ENCODE measurements at places on chromosomes 4 and X.

- DNase-seq = no peak
Measured at GRCh38 chrX:1597345-1598020, 6.1 kb downstream of the AKAP17A start.

DNA sequence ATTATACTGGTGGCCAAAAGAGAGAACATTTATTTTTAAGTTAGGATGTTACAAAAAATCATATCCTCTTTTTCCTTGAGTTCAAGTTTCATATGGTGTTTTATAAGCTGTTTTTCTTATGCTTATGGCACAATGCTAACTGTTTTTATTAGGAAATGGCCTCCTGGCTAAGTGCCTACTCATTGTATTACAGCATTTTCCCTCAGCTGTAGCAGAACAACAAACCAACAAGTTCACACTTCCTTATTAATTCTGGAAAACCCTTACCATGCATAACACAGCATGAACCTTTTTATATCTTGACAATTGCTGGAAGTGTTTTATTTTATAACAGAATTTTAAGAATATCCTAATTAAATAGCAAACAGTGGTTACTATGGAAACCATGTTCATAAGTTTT, 165.8 kb downstream of the GASK1B start:
- no peak for DNase-seq

GRCh38 chrX:44651358-44651757, 108.7 kb upstream of the FUNDC1 start:
- DNase-seq = no peak

GRCh38 chrX:46865281-46865680, 28.4 kb downstream of the RP2 start:
- no peak for DNase-seq

DNA sequence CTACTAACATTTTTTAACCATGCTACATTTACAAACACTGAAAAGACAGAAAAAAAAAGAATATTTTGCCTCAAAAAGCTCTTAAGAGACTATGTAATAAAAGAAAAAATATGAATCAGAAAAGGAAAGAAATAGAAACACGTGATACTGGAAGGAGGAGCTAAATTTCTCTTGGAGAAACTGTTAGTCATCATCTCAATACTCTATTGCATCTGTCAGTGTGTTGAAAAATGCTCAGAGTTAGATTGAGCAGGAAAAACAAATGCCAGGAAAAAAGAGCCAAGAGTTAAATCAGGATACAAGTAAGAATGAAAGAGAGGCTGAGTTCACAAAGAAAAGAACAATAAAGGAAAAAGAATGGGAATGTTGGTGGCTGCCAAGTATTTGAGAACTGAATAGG, 2.6 kb downstream of the RAB28 start:
- no peak for DNase-seq

DNA sequence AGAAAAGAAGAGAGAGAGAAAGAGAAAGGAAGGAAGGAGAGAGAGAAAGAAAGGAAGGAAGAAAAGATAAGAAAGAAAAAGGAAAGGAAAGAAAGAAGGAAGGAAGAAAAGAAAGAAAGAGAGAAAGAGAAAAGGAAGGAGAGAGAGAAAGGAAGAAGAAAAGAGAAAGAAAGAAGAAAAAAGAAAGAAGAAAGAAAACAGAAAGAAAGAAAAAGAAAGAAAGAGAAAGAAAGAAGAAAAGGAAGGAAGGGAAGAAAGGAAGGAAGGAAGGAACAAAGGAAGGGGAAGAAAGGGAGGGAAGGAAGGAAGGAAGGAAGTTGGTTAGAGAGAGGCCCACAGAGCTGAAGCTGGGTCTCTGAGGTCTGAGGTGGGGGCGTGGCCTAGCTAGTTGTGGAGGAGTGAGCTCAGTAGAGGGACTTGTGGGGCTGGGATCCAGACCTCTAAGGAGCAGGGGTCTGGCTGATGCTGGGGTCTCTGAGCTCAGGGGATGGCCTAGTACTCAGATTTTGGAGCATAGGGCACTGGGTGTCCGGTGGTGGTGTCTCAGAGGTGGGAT, 27.1 kb upstream of the PDZD4 start:
- DNase-seq = no peak

DNA sequence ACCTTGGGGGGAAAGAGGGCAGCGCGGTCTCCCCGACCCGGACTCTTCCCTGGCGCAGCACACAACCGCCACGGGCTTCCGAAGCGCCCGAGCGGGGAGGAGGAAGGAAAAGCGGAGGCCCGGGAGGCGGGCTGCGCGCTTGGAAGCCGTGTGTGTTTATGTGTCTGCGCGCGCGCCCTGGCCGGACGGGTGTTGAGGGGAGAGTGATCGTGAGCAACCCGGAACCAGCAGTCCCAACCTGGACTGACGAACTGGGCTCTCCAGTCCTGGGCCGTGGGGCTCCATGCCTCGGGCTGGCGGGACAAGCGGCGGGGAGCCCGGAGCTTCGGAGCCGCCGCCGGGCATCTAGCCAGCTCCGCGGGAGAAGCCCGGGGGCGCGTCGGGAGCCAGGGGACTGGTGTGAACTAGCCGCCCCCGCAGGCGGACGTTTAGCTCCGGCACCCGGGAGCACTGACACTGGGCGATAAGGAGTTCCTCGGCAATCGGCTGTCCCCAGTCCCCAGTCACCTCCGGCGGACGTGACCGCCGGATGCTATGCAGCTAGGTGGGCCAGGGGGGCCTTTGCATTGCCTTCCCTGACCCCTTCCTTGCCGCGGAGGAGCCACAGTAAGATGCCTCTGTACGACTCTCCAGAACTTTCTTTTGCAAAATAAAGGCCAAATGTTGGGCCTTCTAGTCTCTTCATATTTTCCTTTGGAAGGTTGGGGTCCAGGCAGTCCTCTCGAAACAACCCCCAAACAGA, 74.8 kb upstream of the BCOR start:
- DNase-seq = no peak

DNA sequence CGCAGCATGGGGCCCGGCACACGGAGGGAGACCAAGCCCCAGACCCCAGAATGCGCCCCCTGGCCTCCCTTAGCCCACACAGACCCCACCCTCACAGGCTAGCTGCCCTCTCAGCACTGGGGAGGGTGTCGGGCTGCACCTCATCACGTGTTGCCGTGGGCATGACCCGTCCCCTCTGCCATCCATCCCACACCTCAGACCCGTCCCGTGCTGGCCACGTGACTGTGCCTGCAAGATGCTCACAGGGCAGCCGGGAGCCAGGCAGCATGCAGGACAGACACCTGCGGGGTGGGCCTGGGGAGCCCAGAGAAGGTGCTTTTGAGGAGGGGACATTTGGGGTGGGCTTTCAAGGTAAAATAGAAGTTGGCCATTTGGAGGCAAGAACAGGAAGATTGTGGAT, 4.8 kb downstream of the MSANTD1 start:
- no peak for DNase-seq

GRCh38 chr4:86558258-86558657, 35.9 kb upstream of the PTPN13 start:
- no peak for DNase-seq

DNA sequence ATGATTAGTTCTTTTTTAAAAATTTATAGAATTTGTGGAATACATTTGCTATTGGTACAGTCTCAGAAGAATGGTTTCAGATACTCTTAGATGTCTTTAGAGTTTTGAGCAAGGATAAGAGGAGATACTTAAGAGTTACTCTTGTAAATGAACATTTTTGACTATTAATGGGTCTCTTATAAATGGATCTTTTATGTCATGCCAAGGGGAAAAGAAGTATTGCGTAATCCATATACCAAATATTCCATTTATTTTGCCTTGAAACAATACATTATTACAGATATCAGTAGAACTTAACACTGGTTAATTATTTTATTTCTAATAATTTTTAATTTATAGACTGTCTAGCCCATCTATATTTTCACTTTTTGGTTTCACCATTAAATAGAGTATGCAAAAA, 17.2 kb upstream of the DCAF4L1 start:
- DNase-seq = no peak

DNA sequence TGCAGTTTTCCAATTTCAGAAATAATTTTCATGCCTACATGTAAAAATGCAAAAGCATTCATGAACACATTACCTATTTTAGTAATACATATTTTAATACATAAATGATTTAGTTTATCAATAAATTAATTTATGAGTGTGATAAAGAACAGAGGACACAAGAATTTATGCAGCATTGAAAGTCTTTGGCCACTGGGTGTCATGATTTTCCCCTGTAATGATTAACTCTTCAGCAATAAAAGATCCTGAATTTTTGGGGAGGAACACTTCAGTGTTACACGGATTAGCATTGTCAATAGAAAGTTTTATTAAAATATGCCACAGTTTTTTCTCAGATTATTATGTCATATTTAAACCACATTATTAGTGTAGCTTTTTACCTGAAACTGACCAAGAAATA, 8.6 kb upstream of the VCX2 start:
- no peak for DNase-seq

GRCh38 chrX:94492541-94492940, 818.5 kb downstream of the FAM133A start:
- DNase-seq = no peak

DNA sequence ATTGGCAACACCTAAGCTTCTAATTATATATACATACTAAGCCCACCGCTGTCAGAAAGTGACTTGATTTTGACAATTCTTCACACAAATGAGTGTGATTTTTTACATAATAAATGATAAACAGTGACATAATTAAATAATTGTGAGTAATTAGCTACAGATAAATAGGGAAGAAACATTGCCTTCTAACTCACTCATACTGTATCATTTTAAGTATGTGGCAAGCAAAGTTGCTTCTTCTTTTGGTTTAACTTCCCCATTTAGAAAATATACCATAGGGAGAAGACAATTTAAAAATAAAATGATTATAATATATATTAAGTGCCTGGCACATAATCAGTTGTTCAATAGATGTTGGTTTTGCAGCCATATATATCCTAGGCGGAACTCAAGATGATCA, 644.2 kb downstream of the FSTL5 start:
- DNase-seq = no peak

DNA sequence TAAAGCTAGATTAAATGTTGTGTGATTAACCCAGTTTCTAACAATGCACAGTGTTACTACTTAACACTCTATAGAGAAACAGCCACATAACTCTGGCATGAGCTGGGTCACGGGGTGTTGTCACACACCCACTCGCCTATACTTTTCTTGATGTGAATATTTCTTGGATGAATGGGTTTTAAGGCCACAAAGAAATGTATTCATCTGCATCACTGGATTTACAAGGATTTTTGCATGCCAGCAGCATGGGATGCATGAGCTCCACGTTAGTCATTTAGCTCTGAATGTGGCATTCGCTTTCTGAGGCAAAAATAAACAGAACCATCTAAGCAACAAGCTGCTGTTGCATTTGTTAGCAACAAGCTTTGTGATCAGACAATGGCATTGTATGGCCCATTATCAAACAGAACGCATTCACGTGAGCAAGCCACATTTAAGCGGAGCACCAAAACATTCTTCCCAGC, 89.7 kb downstream of the LRP2BP start:
- DNase-seq = no peak

- no peak for DNase-seq
Measured at GRCh38 chr4:17786567-17786966, 5.1 kb upstream of the FAM184B start.

DNA sequence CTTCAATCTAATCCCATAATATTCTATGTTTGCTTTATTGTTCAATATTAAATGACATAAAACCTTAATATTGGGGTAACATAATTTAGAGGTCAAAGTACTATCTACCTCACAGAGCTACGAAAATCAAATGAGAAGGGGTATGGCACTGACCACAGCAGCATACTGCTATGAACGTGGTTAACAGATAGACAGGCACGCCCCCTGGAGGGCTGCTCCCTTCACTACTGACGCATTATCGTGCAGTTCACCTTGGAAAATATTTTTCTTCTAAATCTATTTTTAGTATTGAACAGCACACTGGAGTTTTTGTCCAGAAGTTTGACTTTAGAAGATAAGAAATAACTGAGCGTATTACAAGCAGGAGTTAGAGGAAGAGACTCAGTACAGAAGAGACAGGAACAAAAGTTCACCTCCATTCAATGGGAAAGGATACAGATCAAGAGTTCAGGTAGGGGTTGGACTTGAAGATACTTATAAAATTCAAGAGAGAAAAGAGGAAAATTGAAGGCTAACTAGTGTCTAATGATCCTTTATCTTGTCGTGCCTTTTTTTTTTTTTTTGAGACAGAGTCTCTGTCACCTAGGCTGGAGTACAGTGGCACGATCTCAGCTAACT, 22.7 kb downstream of the MAP9 start:
- DNase-seq = peak; percentile 3

DNA sequence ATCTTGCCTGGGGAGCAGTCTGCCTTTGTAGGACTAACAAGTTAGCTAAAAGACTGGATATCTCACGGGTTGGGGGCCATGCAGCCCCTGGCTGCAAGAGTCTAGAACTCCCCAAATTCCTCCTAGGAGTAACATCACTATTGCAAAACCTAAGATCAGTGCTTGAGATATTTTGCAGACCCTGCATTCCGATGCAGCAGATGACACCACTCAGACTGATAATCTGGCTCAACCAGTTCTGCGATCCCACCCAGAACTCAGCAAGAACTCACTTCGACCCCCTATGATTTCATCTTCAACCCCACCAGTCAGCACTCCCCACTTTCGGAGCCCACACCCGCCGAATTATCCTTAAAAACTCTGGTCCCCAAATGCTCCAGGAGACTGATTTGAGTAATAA, 834.0 kb downstream of the C4orf33 start:
- DNase-seq = no peak

- DNase-seq = no peak
Measured at GRCh38 chr4:73520821-73521220, 39.3 kb downstream of the AFM start.

GRCh38 chr4:1756079-1756478, 34.8 kb downstream of the TACC3 start:
- no peak for DNase-seq

GRCh38 chr4:181007751-181008150, 1235.5 kb upstream of the TENM3 start:
- no peak for DNase-seq

- peak; percentile 3 for DNase-seq
Measured at GRCh38 chr4:109207061-109207460, 95.4 kb downstream of the COL25A1 start.

DNA sequence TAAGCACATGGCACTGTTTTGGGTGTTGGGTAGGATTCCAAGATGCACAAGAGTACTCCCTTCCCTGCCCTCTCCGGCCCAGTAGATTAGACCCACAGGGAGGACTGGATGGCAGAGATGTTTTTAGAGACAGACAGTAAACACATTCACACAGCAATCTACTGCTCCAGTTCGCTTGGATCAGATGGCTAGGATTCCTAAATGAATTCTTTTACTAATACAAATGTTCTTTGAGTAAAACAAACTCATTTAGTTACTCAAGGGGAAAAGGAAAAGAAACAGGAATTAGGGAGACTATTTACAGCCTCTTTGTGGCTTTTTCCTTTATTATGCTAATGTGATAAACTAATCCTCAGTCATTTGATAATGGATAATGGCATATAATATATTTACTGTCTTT, 5.9 kb downstream of the SNX25 start:
- no peak for DNase-seq

Measured in SHP77 (cell line).